Stimulated activated CD4-positive, alpha-beta T cell treated with anti-CD3 and anti-CD28 coated beads, Interleukin-1b, Interleukin-23, amount 100 ng/mL, for 48 hours (primary cell): ENCODE measurements at places on chromosomes 2 and 18.
A peak's percentile ranks its signal among the peaks of the same experiment; 100 is the strongest.

- DNase-seq: no peak
Measured at GRCh38 chr2:192345287-192345686, 150.6 kb upstream of the TMEFF2 start.

DNA sequence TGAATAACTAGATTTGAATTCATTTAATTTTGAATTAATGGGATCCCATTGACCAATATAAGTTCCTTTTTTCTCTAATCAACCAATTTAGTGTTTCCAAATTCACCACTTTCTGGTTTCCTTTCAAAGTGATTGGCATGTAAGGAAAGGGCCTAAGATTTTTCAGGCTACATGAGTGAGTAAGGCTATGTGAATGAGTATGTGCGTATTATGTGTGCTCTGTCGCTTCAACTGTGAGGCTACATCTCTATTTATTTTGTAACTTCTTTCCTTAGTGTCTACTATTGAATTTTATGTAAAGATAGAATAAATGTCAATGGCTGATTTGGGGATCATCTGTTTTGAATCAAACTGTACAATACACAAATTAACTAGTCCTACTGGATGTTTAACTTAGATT is 110.6 kb downstream of the ABCA12 start:
- no peak for DNase-seq

GRCh38 chr2:12502759-12503158 is 214.0 kb upstream of the TRIB2 start:
- DNase-seq: peak; percentile 61

GRCh38 chr2:101041413-101041812 is 39.3 kb downstream of the RPL31 start:
- no peak for DNase-seq

DNA sequence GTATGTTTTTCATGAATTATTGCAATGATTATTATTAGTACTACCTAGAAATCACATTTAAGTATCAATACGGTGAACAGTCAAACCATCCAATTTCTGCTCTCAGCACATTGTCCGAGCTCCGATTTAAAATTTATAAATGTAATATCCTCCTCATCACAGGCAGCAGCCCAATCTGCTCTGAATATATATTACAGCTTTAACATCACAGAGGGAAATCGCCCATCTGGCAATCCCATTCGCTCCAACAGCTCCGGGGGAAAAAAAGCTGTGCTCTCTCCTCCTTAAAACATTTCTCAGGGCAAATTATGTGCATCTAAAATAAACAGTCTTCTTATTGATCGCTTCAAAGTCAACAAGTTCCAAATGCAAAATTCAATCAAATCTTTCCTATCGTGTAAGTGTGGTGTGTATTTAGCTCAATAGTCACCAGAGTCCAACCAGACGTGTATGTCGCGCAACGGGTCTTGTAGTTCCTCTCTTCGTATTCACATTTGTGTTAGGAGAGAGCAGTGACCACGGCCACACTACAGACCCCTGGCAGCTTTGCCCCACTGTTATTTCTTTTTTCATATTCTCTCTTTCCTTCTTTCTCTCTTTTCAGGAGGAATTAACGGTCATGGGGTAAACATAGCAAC is 2.4 kb downstream of the FIGN start:
- no peak for DNase-seq

DNA sequence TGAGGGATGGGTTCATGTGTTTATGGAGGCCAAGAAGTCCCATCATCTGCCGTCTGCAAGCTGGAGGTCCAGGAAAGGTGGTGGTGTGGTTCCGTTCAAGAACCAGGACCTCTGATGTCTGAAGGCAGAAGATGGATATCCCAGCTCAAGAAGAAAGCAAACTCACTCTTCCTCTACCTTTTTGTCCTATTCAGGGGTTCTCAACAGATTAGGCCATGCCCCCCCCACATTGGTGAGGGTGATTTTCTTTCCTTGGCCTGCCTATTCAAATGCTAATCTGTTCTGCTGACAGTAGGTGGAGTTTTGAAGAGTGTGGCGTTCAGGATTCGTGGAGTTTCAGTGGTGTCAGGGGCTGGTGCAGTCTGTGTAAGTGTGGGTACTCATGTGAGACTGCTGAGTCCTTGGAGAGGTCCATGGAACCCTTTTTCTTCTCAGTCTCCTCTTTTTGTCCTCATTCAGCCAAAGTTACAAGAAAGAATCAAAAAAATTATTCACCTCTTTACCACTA is 5.9 kb downstream of the MSL3B start:
- DNase-seq: no peak

DNA sequence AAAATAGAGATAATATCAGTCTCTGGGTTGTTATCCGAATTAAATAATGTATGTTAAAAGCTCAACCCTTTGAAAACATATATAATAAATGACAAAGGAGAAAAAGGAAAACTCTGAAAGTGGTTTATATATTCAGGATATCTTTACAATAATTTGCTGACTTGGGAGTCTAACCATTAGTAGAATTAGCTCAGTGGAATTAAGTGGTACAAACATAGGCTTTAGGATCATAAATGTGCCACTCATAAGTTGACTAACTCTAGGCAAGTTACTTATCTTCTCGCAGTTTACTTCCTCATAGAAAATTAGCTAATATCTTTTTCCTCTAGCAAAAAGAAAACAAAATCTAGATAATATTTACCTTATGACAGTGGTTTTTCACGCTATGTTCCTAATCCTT is 44.6 kb downstream of the HEATR5B start:
- DNase-seq: no peak

DNA sequence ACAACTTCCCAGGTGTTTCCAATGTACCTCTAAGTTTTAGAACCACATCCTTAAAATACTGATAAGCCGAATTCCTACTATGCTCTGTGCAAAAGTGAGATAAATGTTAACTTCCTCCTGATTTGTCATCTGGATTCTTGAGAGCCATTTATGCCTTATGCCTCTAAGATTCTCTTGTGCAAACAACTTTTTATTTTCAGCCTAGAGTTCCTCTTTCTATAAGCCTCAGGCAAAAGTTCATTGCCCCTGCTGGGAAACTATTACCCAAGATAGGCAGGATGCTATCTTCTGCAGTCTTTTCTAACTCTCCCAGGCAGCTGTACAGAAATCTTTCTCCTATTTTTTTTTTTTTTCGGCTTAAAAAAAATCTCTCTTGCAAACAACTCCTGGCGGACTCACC is 216.1 kb downstream of the KCNJ3 start:
- no peak for DNase-seq

DNA sequence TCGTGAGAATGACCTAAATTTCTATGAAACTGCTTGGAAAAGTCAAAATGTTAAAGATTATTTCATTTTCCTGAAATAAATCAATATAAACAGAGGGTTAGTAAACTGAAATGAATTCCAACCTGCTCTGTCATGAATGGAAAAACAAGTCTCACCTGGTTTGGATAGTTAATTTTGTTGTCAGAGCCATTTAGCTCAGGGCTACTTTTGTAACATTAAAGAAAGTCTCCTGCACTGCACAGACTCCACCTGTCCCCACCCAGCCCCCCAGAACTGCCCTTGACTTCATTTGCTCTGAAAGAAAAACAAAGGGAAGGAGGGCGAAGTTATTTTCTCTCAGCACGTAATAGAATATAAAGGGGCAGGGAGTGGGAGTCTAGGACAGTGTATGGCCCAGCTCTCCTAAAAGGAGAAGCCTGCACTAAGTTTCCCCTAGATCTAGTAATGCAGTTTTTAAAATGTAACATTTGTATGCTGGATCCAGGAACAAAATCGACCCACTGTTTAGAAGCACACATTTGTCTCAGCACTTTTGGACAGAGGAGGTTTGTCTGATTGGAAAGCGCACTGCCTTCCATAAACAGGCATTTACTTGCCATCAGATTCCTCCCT is 54.2 kb upstream of the ACSL3 start:
- DNase-seq: no peak

DNA sequence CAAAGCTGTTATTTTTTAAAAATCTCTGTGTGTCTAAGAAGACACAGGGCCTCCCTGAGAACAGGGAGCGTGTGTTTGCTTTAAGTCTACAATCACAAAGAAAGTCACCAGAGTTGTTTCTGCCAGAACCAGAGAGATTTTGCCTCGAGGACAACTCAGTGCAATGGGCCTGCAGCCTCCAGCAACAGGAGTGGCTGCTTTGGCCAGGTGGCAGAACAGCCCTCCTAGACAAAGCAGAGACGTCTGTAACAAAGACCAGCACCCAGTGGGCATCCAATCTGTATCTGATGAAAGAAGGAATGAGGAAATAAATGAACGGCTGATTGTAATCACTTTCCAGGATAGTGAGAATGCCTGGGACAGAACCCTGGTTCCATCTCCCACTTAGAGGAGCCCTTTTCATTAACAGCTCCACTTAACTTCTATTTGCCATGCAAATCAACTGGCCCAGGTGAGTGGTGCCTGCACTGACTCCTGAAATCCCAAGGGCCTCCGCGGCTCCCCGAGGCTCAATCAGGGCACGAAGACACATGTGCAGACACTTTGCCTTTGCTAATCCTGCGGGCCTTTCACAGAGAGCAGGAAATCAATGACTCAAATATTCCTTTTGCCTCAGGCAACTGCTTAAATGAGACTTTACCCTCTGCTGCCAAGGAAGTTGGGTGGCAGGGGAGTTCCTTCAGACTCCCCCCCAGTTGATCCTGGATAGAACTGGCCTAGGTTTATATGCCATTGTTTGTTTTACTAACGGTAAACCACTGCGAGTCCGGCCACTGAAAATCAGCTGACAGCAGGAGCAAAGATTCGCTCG is 146.5 kb downstream of the CABLES1 start:
- no peak for DNase-seq

DNA sequence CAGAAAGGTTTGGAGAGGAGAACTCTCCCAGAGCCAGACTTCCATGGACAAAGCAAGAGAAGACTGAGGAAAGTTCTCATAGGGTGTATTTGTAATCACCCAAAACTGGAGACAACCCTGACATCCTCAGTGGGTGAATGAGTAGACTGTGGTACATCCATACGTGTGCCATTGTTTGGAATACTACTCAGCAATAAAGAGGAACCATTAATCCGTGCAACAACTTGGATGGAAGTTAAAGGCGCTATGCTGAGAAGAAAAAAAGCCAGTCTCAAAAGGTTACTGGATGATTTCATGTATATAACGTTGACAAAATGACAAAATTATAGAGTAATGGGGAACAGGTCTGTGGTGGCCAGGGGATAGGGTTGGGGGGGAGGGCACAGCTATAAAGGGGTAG is 24.1 kb upstream of the TMEM214 start:
- no peak for DNase-seq
